ENCODE measurements at places on chromosomes 12 and 14. TPM values are rescaled to one million over a fixed set of nuclear protein-coding genes. Genes with fewer than 3 reads are reported as not detected.

MYO1H gene
- 0.03 TPM for polyA plus RNA-seq

MDGA2 gene
- polyA plus RNA-seq: 0.02 TPM

APOF gene
- polyA plus RNA-seq: not detected

SMCO3 gene
- polyA plus RNA-seq: not detected

KRT82 gene
- polyA plus RNA-seq: not detected

FOXJ2 gene
- 4.2 TPM for polyA plus RNA-seq

KCNC2 gene
- 0.06 TPM for polyA plus RNA-seq

NKX2-1 gene
- polyA plus RNA-seq: not detected

CLEC4C gene
- 0.13 TPM for polyA plus RNA-seq

NGB gene
- polyA plus RNA-seq: 0.60 TPM

SBNO1 gene
- 6.7 TPM for polyA plus RNA-seq

SLC39A2 gene
- 0.31 TPM for polyA plus RNA-seq

CPNE6 gene
- 0.05 TPM for polyA plus RNA-seq

TTLL5 gene
- polyA plus RNA-seq: 14.8 TPM

STAB2 gene
- polyA plus RNA-seq: not detected

IRAK4 gene
- 2.2 TPM for polyA plus RNA-seq

DNA sequence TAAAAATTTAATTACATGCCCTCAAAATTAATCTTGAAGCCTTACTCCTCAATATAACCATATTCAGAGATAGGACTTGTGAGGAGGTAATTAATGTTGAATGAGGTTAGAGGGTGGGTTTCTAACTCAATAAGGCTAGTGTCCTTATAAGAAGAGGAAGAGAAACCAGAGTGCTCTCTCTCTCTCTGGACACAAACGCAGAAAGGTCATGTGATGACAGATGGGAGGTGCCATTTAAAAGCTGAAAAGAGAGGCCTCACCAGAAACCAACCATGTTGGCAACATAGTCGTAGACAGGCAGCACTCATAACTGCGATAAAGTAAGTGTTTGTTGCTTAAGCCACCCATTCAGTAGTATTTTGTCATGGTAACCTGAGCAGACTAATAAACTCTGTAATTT, 378.5 kb upstream of the LMO3 start:
- DNase-seq: no peak

DNA sequence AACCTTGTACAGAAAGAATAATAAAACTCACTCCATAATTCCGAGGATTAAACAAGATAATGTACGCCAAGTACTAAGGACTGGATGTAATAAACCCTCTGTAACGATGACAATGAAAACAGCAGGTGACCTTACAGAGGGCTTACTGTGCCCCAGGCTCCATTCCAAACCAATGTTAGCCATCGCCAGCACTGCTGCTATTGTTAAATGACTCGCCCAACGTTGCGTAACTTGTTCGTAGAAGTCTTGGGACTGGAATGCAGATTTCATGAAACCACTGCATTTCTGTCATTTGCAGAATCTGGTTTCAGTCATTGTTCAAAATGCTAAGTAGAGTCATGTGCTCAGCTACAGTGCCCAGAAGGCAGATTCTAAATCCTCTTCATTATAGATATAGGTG, 728 bp upstream of the STON2 start:
- DNase-seq: no peak

DNA sequence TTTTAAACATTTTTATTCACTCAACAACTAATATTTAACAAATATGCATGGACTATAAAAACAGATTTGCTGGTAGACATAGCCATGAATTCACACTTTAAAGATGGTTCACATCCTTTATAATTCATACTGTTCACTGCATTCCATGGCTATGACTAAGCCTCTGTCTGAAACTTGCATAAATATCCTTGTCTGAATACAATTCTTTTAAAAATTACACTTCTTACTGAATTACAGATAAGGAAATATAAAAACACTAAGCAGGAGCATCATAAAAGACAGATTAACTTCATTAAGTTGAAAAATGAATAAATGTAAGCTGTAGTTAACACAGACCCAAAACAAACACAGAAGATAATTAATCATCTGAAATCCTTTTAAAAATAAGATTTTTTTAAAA, 53.8 kb downstream of the GXYLT1 start:
- no peak for DNase-seq

DNA sequence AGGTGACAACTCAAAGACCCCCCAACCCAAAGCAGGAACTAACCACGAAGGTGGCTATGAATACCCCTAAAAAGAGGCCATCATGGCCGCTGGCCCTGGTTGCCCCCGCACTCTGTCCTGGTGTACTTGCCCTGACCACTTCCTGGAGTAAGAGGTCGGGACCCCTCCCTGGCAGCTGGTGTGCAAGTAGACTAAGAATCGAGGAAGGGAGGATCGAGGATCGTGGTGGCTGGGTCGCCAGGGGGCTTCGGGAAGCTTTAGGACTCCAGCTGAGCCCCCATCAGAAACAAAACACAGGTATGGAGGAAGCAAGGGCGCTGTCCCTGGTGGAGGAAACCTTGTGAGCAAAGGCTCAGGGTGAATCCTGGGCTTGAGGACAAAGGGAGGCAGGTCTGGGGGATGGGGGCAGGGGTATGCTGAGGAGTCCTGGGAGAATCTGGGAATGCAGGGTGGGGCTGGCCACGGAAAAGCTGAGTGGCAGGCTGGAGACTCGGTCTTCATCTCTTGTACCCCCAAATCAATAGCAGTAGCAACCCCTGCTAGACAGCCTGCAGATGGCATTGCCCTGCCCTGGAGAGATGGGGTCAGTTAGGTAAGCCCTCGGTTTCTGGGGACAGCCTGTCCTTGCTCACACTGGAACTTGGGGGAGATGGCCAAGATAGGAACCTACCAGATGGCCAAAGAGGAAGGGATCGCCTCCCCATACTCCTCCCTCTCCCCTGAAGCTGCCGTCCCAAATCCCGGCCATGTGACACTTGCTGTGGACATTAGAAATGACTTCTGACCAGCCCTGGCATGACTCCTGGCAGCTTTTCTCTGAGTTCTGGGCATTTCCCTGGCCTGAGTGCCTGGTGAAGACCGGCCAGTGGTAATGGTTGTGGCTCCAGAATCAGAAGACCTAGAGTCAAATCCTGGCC, 45.3 kb upstream of the ESRRB start:
- no peak for DNase-seq

- DNase-seq: no peak
These were observed at the start of the genes KLHL42 and MANSC4 for GRCh38 chr12:27779920-27780611. KLHL42 (plus strand) TSS chr12:27780233; CDS start chr12:27780331, 98 bp downstream. MANSC4 (minus strand) TSS chr12:27780236; CDS start chr12:27771276, 8,960 bp downstream.

GRCh38 chr12:62632411-62632918, 165.8 kb downstream of the MON2 start:
- peak; percentile 70 for DNase-seq

- no peak for DNase-seq
These were observed 109.0 kb upstream of the C14orf180 start for GRCh38 chr14:104470588-104470987.

DNA sequence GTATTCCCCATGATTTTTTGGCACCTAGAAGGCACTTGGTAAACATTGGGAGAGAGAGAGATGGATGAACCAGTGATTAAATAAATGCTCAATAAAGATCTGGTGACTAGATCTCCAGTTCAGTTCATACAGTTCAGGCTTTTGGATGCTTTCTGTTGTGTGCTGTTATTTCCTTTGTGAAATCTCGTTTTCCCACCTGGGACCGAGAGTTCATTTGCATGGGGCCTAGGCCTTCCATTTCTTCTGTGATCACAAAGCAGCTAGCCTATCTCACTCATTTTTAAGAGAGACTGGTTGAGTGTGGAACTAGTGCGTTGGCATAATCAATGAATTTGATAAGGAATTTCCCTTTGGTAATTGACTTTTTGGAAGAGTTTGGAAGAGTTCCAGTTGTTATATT, 104.0 kb downstream of the VRK1 start:
- DNase-seq: no peak

- DNase-seq: no peak
These were observed 17.7 kb downstream of the DNAL1 start for GRCh38 chr14:73662487-73662943.

- no peak for DNase-seq
These were observed 8.9 kb upstream of the LTA4H start for GRCh38 chr12:96044017-96044942.

DNA sequence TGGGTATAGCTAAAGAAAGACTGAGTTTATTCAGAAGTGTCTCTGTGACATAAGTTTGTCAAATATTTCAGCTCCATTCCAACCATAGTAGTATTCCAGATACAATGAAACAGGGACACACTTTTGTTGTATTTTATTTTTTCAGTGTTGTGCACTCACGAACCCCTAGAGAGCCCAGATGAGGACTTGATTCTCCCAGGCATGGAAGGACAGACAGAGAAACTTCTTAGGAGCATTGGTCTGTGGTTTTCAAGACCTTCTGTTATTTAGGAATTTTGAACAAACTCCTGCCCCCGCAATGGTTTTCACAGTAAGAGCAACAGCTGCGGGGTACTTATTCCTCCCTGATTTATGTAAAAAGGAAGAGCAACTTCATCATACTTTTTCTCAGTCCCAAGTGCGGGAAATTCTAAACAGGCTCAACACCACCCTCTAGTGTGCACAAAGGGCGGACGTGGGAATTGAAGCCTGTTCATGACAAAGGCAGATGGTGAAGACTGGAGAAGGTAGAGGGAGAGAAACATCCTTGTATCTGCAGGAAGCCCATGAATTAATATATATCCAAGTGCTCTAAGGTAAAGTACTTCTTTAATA, 147.6 kb downstream of the PAH start:
- peak; percentile 10 for DNase-seq

- DNase-seq: no peak
These were observed 1.7 kb upstream of the ANKRD33 start for GRCh38 chr12:51886021-51886710.

DNA sequence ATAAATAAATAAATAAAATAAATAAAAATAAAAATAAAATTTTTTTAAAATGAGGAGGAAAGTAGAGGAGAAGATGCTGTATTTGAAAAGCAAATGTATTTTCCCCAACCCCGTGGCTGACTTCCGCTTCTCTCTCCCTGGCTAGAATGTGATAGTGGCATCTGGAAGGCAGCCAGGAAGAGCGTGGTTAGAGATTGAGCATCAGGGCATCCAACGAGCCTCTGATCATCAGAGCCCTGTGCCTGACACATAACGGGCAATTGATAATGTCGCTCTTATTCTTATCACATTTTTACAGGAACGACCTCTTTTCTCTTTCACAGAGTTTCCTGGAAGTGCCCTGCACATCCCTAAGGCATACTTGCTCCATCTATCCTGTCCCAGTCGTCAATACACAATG, 496.9 kb upstream of the TMEM132C start:
- no peak for DNase-seq

GRCh38 chr12:44571006-44571550, 305.0 kb downstream of the NELL2 start:
- no peak for DNase-seq

- no peak for DNase-seq
These were observed 164.1 kb downstream of the SRGAP1 start for GRCh38 chr12:64008596-64008995.

- no peak for DNase-seq
These were observed 22.7 kb upstream of the DHRS2 start for GRCh38 chr14:23613242-23614070.

GRCh38 chr12:117228239-117228638, 38.0 kb upstream of the FBXO21 start:
- no peak for DNase-seq

GRCh38 chr12:80714055-80714454, 2.7 kb upstream of the MYF5 start:
- no peak for DNase-seq

GRCh38 chr14:55976219-55976618, 142.0 kb upstream of the PELI2 start:
- DNase-seq: no peak

- no peak for DNase-seq
These were observed 588 bp downstream of the MBIP start for GRCh38 chr14:36319899-36320199.

DNA sequence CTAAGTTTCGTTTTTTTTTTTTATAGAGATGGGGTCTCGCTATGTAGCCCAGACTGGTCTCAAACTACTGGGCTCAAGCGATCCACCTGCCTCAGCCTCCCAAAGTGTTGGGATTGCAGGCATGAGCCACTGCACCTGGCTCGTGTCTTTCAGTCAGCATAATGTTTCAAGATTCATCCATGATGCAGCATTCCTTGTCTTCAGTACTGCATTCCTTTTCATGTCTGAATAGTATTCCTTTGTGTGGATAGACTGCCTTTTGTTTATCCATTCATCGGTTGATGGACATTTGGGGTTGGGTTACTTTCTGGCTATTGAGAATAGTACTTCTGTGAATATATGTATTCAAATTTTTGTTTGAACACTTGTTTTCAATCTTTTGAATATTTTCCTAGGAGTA, 37.4 kb downstream of the HCAR2 start:
- DNase-seq: no peak

DNA sequence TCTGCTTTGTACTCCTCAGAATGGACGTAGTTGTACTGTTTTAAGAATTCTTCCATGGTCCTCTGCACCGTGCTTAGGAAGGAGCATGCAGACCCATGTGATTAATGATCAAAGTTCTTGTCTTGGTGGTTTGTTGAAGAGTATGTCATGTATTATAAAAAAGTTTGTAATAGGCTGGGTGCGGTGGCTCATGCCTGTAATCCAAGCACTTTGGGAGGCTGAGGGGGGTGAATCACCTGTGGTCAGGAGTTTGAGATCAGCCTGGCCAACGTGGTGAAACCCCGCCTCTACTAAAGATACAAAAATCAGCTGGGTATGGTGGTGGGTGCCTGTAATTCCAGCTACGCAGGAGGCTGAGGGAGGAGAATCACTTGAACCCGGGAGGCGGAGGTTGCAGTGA, 61.8 kb upstream of the RTL1 start:
- no peak for DNase-seq
